ENCODE measurements at places on chromosomes 11 and 22. TPM values are rescaled to one million over a fixed set of nuclear protein-coding genes. Genes with fewer than 3 reads are reported as not detected.

Gene CHST1
- total RNA-seq, result 2.5 TPM

Gene KCNJ11
- total RNA-seq, result 29.2 TPM

Gene HMGXB4
- total RNA-seq, result 10.5 TPM

Gene EMID1
- 0.40 TPM for total RNA-seq

Gene MPZL3
- 2.6 TPM for total RNA-seq

Gene PTGDR2
- 3.1 TPM for total RNA-seq
